ENCODE measurements at places on chromosomes 1 and 21. TPM values are rescaled to one million over a fixed set of nuclear protein-coding genes. Genes with fewer than 3 reads are reported as not detected.

Gene MACF1
- 127 TPM for total RNA-seq

Gene PGBD5
- 0.11 TPM for total RNA-seq

Gene HFM1
- not detected for total RNA-seq

Gene PHC2
- total RNA-seq: 136 TPM

Gene PDC
- not detected for total RNA-seq

Gene RGS18
- total RNA-seq: 0.11 TPM

Gene TESK2
- total RNA-seq: 5.1 TPM

Gene PALMD
- 5.4 TPM for total RNA-seq

Gene TOE1
- 19.2 TPM for total RNA-seq

Gene AMY2B
- 0.34 TPM for total RNA-seq

Gene MAB21L3
- total RNA-seq: 0.84 TPM

Gene CDK11A
- total RNA-seq: 7.2 TPM

Gene ZSCAN20
- 3.2 TPM for total RNA-seq

Gene CYP4A11
- not detected for total RNA-seq

Gene SHE
- total RNA-seq: not detected

Gene KRTAP12-3
- not detected for total RNA-seq

Gene BCAR3
- total RNA-seq: 98.0 TPM

Gene SIKE1
- total RNA-seq: 38.7 TPM

Gene RAB4A
- 35.6 TPM for total RNA-seq

Gene MRPS21
- total RNA-seq: 53.0 TPM

Gene TIAM1
- 10.8 TPM for total RNA-seq

Gene UBL4B
- total RNA-seq: not detected

Gene GPR157
- total RNA-seq: 5.5 TPM

Gene KCTD3
- total RNA-seq: 23.2 TPM

Gene NTMT2
- not detected for total RNA-seq

Gene SPRR2E
- total RNA-seq: not detected

Gene TNFSF4
- total RNA-seq: 0.15 TPM

Gene TNNI3K
- not detected for total RNA-seq

Gene OR6K3
- not detected for total RNA-seq

Gene SYT14
- 0.94 TPM for total RNA-seq

Gene NUAK2
- 15.5 TPM for total RNA-seq

Gene LCE7A
- not detected for total RNA-seq

Gene CLCA2
- total RNA-seq: 251 TPM

Gene TMEM240
- not detected for total RNA-seq

Gene VANGL2
- total RNA-seq: 3.1 TPM

Gene SPOCD1
- 6.2 TPM for total RNA-seq

Gene MAST2
- total RNA-seq: 13.2 TPM

Gene PATJ
- 19.6 TPM for total RNA-seq

Gene KCNT2
- total RNA-seq: not detected

Gene CACNA1S
- total RNA-seq: not detected

Gene TXLNA
- 44.2 TPM for total RNA-seq

Gene RGS8
- not detected for total RNA-seq

Gene SNX7
- 47.2 TPM for total RNA-seq

Gene UBAP2L
- 66.9 TPM for total RNA-seq

Gene JMJD4
- total RNA-seq: 37.4 TPM

Gene IFNLR1
- total RNA-seq: 6.7 TPM

Gene FCRL1
- total RNA-seq: not detected

Gene PER3
- total RNA-seq: 4.4 TPM

Gene LCE1F
- total RNA-seq: not detected

Gene SPRR5
- total RNA-seq: not detected

Gene TEX38
- total RNA-seq: not detected

Gene AMY2A
- total RNA-seq: not detected

Gene SPATA46
- not detected for total RNA-seq

Gene PTPRF
- total RNA-seq: 204 TPM

Gene PTAFR
- 28.3 TPM for total RNA-seq

Gene TTC24
- total RNA-seq: not detected

Measured in hair follicular keratinocyte (primary cell).